ENCODE measurements at places on chromosomes 4 and X.

DNA sequence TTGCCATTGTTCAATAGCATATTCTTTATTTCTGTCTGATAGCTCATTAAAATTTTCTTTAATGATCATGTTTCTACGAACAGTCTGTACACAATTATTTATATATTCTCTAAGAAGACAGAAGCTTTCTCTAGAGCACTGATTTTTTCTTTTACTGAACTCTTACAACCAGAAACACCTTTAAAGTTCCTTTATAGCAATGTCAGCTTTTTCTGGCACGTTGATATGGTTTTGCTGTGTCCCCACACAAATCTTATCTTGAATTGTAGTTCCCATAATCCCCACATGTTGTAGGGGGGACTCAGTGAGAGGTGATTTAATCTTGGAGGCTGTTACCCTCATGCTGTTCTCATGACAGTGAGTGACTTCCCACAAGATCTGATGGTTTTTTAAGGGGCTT lies 299.4 kb downstream of the PPARGC1A start:
- no peak for DNase-seq

- DNase-seq, result no peak
Observed at GRCh38 chrX:115017455-115017854, at the start of gene IL13RA2. Gene IL13RA2 (minus strand): TSS chrX:115017616. CDS start chrX:115017269, 347 bp downstream.

GRCh38 chr4:676871-677235 lies 2.5 kb downstream of the MYL5 start:
- no peak for DNase-seq

DNA sequence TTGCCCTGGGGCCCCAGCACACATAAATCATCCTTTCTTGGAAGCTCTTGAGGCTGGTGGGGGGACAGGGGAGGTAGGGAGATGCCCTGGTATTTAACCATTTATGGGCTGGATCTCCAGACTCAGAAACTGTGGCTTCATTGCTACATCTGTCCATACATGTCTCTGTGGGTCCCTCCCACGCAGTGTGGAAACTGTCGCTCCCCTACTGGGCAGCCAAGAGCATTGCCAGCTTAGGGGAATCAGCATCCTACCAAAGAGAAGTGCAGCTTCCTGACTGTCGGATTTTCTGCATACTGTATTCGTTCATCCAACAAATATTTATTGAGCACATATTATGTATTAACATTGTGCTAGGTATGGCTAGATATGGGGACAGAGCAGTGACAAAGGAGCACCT lies 3.7 kb downstream of the GRIPAP1 start:
- no peak for DNase-seq

GRCh38 chr4:75696581-75696980 lies 23.4 kb upstream of the G3BP2 start:
- no peak for DNase-seq

DNA sequence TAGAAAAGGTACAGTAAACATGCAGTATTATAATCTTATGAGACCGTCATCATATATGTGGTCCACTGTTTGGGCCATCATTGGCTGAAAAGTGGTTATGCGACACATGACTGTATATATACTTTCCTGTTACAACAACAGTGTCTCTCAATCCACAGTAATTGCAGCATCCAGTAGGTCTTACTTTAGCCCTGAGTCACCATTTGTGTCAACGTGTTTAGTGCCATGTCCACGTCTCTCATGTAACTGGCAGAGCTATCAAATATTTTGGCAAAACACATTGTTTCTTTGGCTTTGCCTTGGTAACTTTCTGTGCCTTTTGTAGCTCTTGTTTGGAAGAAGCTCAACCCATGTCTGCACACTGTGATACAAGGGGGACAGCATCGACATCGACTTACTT lies 73.8 kb downstream of the CD38 start:
- DNase-seq, result no peak

Data from NCI-H2081 treated with DMSO at 0.1 percent for 48 hours (cell line).